ENCODE measurements at places on chromosomes 2 and 18.

- H3K27me3 ChIP-seq = no peaks in the 10 kb centered on the region
- no peak for DNase-seq
- peaks cover 18% of the 10 kb centered on the region for H3K4me1 ChIP-seq
- no peak overlapping the region for H3K4me3 ChIP-seq
- H3K27ac ChIP-seq = no peak overlapping the region
Measured at GRCh38 chr2:16638946-16639345, 26.7 kb downstream of the CYRIA start.

- H3K36me3 ChIP-seq = no peaks in the 10 kb centered on the region
- no peak for DNase-seq
- no peaks in the 10 kb centered on the region for H3K27me3 ChIP-seq
- H3K4me3 ChIP-seq = no peak overlapping the region
- H3K27ac ChIP-seq = no peak overlapping the region
Measured at GRCh38 chr2:164371916-164372315, 249.4 kb downstream of the GRB14 start.

- no peaks in the 10 kb centered on the region for H3K4me1 ChIP-seq
- H3K27ac ChIP-seq = no peak overlapping the region
- H3K36me3 ChIP-seq = no peaks in the 10 kb centered on the region
- DNase-seq = no peak
- no peak overlapping the region for H3K4me3 ChIP-seq
Measured at GRCh38 chr2:226514895-226515294, 284.7 kb downstream of the IRS1 start.

- no peaks in the 10 kb centered on the region for H3K4me1 ChIP-seq
- no peaks in the 10 kb centered on the region for H3K36me3 ChIP-seq
- no peaks in the 10 kb centered on the region for H3K27me3 ChIP-seq
- no peak overlapping the region for H3K4me3 ChIP-seq
Measured at GRCh38 chr2:236998758-236999157, 86.9 kb upstream of the COPS8 start.

DNA sequence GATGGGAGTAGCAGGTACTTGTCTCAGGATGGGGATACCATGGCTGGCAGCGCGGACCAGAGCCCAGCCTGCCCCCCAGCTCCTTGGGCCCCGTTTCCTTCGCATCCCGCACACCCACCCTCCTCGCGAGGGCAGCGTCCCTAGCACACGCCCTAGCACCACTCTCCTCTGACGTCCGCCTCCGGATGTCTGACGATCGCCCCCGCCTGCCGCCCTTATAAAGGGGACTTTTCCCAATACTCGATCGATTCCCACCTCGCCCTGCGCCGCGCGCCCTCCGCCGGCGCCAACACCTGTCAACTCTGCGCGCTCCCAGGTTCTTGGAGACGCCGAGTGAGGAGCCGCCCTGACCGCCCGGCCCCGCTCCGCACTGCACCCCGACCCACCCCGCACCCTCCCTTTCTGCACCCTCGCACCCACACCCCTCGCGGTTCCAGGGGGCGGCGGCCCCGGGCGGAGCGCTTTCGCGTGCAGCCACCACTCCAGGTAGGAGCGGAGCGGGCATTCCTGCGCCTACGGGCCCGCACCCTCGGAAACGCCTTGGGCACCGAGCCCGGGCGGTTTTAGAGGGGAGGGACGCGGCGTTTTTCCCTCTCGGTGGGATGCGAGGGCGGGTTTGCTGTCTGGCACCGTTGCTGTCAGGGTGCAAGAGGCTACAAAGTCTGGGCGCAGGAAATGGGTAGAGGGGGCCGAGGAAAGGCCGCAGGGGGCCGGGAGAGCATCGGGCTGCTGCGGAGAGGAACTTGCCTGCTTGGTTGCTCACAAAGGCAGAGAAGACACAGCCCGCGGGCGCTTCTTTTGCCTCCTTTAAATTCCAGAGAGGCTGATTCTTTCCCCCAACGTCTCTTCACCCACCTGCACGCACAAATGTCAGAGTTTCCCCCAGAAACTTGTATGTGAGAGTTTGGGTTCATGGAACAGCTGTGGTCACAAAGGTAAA is at the start of gene SLC5A7:
Gene SLC5A7, plus strand, starts transcription at position 247 of the 940 bp plus-strand sequence. CDS start 1,632 bp downstream, outside the sequence.
- DNase-seq = no peak
- H3K4me3 ChIP-seq = peak within 1 kb of the TSS; percentile 16
- H3K27me3 ChIP-seq = peaks cover 32% of the 10 kb centered on the region
- H3K36me3 ChIP-seq = no peaks in the 10 kb centered on the region
- H3K4me1 ChIP-seq = no peaks in the 10 kb centered on the region
- no peak within 1 kb of the TSS for H3K27ac ChIP-seq

GRCh38 chr18:25614168-25614567 is 262.2 kb upstream of the ZNF521 start:
- H3K27me3 ChIP-seq = no peaks in the 10 kb centered on the region
- no peaks in the 10 kb centered on the region for H3K36me3 ChIP-seq
- no peak overlapping the region for H3K27ac ChIP-seq
- H3K4me3 ChIP-seq = no peak overlapping the region

GRCh38 chr18:80112624-80113248 is 3.7 kb downstream of the ADNP2 start:
- no peak overlapping the region for H3K27ac ChIP-seq
- peaks cover 33% of the 10 kb centered on the region for H3K4me1 ChIP-seq
- H3K4me3 ChIP-seq = no peak overlapping the region
- DNase-seq = no peak

GRCh38 chr2:206232287-206233035 is 42.0 kb upstream of the ZDBF2 start:
- no peak for DNase-seq
- H3K4me1 ChIP-seq = no peaks in the 10 kb centered on the region

- no peak overlapping the region for H3K27ac ChIP-seq
- peaks cover 65% of the 10 kb centered on the region for H3K27me3 ChIP-seq
- H3K36me3 ChIP-seq = no peaks in the 10 kb centered on the region
- peaks cover 4% of the 10 kb centered on the region for H3K4me1 ChIP-seq
- H3K4me3 ChIP-seq = peak overlapping the region; percentile 18
Measured at GRCh38 chr2:240819126-240819857, 727 bp downstream of the KIF1A start.

- no peaks in the 10 kb centered on the region for H3K27me3 ChIP-seq
- no peaks in the 10 kb centered on the region for H3K4me1 ChIP-seq
- no peak overlapping the region for H3K4me3 ChIP-seq
- peak overlapping the region; percentile 82 for H3K27ac ChIP-seq
Measured at GRCh38 chr2:196601430-196602306, 37.8 kb upstream of the CCDC150 start.

DNA sequence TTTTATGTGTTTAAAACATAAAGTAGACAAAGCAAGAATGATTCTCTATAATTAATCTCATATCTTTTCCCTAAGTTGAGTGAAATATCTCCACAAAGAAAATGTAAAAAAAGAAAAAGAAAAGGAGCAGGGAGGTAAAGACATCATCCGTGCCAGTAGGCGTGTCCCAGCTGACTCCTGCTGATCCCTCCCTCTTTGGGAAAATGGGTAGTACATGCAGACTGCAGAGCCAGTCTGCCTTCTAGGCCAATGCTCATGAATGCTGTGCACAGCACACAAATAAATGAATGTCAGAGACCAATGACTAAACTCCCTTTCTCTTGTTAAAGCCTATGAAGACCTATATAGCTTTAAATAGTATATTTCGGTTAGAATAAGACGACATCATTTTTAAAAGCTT is 64.7 kb downstream of the RAPH1 start:
- H3K4me3 ChIP-seq = no peak overlapping the region
- H3K27me3 ChIP-seq = no peaks in the 10 kb centered on the region
- H3K4me1 ChIP-seq = peaks cover 16% of the 10 kb centered on the region

DNA sequence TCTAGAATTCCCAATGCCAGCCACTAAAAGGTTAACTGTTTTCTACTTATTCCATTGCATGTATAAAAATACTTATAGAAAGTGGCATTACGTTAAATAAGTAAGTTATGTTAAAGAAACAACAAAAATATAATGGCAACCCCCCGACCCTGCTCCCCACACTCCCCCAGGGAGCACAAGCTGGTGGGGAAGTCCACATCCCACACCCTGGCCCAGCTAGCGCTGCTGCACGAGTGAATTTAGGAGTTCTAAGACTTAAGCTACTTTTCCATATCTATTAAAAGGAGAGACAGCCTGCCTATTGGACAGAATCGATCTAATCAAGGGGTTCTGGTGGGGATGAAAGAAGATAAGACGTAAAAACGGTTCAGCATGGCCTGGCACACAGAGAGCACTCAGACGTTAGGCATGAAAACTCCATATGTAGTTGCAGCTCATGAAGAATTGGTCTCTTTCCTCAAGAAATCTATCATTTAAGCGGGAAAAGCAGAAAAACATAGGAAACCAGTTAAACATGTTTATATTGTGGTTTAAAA is 16.6 kb downstream of the HJURP start:
- H3K27me3 ChIP-seq = no peaks in the 10 kb centered on the region
- no peak overlapping the region for H3K27ac ChIP-seq

- no peak overlapping the region for H3K27ac ChIP-seq
- no peaks in the 10 kb centered on the region for H3K27me3 ChIP-seq
- no peak overlapping the region for H3K4me3 ChIP-seq
Measured at GRCh38 chr2:153291718-153292117, 186.8 kb downstream of the RPRM start.

GRCh38 chr2:25341011-25341727 is 556 bp downstream of the DNMT3A start:
- H3K4me1 ChIP-seq = peaks cover 32% of the 10 kb centered on the region
- no peak overlapping the region for H3K27ac ChIP-seq
- peak overlapping the region; percentile 95 for H3K4me3 ChIP-seq
- no peaks in the 10 kb centered on the region for H3K27me3 ChIP-seq
- peak; percentile 49 for DNase-seq

DNA sequence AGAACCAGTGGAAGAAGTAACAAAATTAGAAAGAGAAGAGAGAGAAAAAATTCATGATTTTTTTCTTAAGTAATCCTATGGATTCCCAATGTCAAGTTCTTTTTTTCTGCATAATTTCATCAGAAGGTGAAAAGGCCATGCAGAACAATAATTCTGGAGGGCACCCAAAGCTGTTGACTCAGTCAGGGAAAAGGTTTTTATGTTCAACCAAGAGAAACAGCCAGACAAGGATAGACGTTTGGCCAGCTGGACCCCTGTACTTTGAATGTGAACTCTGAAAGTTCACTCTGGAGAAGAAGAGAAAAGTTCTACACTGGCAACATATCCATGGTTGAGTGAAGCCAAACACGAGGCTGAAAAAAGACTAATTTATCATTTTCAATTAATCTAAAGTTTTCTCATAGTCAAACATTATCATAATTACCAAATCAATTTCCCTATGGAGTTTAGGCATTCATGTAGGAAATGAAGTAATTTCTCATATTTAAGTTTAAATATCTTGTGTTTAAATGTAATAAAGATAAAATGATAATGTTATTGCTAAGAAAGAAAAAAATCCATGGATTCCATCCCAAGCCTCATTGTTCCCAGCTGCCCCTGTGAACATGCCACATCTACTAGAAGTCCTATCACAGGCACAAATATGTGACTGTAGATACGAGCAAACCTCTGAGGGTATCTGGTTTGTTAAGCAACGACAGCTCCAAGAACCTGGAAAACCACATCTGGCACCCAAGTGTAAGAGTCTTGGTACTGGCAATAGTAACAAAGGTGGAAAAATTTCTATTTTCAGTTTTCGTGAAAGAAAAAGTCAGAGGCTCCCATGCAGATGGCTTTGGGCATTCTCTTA is 742.7 kb upstream of the ACVR2A start:
- H3K27me3 ChIP-seq = no peaks in the 10 kb centered on the region
- H3K27ac ChIP-seq = no peak overlapping the region
- H3K4me3 ChIP-seq = no peak overlapping the region
- H3K36me3 ChIP-seq = no peaks in the 10 kb centered on the region

DNA sequence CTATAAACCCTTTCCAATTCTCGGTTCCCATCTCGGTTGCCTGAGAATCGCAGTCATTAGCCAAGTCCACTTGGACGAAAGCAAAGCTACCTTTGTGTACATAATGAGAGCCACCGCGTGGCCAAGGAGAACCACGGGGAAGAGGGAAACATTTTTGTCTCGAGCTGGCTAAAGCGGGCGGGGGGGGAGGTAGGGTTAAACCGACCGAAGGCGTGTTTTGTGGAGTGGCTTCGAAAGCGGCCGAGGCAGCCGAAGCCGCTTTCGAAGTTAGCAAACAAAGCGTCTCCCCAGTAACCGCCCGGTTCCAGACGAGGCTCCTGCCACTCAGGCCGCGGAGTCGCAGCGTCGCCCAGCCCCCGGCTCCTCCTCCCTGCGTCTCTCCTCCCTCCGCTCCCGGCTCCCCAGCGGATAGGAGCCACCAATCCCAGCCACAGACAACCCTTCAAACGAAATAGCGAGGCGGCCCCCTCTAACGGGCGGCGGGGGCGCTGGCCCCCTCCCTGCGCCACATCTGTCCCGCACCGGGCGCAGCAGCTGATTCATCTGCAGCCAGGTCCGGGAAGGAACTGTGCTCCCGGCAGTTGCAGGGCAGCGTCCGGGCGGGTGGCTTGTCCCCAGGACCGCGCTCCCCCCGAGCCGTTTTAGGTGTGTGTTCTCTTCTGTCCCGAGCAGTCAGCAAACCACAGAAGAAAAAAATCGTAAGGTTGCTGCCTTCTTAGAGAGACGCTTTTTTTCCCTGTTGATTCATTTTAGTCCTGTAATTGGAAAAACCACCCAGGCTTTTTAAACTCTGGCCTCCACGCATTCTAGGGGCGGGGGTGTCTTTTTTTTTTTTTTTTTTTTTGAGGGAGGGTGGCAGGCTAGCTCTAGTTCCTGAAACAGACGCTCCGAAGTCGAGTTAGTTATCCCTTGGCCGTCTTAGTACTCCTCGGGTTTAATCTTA is 1.8 kb upstream of the TGIF1 start:
- H3K27me3 ChIP-seq = no peaks in the 10 kb centered on the region
- H3K4me3 ChIP-seq = peak overlapping the region; percentile 73
- H3K36me3 ChIP-seq = no peaks in the 10 kb centered on the region
- H3K27ac ChIP-seq = peak overlapping the region; percentile 97

- no peaks in the 10 kb centered on the region for H3K27me3 ChIP-seq
- no peaks in the 10 kb centered on the region for H3K4me1 ChIP-seq
- H3K4me3 ChIP-seq = no peak overlapping the region
- H3K36me3 ChIP-seq = no peaks in the 10 kb centered on the region
- DNase-seq = no peak
Measured at GRCh38 chr2:28129955-28130695, 239.6 kb downstream of the BABAM2 start.

DNA sequence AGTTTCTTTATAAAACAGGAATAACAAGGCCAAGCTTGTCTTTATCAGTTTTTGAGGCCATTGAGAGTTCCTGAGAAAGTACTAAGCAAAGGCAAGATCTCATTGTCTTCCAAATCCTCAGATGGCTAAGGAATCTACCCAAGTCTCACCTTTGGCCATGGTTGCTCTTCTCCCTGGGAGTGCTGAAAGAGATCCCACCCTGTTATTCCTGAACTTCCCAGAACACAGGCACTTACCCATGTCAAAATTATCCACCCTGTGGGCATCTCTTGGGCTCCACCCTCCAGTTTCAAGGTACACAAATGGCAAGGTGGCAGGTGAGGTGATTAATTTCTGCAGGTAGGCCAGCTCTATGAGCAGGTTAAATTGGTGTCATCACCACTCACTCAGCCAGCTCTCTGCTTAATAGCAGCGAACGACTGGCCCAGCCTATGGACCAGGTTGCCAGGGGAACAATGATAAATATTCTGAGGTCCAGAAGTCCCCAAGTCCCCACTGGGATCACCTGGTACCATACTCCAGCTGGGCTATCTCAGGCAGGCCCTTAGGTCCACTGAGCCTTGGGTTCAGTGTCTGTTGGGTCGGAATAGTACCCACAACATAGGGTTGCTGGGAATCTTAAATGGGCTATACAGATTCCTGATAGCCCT is 2.3 kb upstream of the SPRED2 start:
- peak overlapping the region; percentile 96 for H3K27ac ChIP-seq
- no peak overlapping the region for H3K4me3 ChIP-seq
- no peaks in the 10 kb centered on the region for H3K36me3 ChIP-seq
- DNase-seq = no peak

GRCh38 chr2:24190503-24190902 is 15.7 kb downstream of the FAM228A start:
- H3K27me3 ChIP-seq = no peaks in the 10 kb centered on the region
- DNase-seq = no peak
- H3K4me1 ChIP-seq = no peaks in the 10 kb centered on the region
- no peak overlapping the region for H3K4me3 ChIP-seq
- H3K27ac ChIP-seq = no peak overlapping the region
- H3K36me3 ChIP-seq = no peaks in the 10 kb centered on the region

Data from heart left ventricle (tissue), 16 donors.